Transverse colon (tissue), 4 donors: ENCODE measurements at places on chromosomes 16 and 17.

- DNase-seq: no peak
These were observed 86.8 kb upstream of the SOX9 start for GRCh38 chr17:72034000-72034399.

- no peak for DNase-seq
These were observed 36.3 kb upstream of the ZNF750 start for GRCh38 chr17:82876149-82876548.

DNA sequence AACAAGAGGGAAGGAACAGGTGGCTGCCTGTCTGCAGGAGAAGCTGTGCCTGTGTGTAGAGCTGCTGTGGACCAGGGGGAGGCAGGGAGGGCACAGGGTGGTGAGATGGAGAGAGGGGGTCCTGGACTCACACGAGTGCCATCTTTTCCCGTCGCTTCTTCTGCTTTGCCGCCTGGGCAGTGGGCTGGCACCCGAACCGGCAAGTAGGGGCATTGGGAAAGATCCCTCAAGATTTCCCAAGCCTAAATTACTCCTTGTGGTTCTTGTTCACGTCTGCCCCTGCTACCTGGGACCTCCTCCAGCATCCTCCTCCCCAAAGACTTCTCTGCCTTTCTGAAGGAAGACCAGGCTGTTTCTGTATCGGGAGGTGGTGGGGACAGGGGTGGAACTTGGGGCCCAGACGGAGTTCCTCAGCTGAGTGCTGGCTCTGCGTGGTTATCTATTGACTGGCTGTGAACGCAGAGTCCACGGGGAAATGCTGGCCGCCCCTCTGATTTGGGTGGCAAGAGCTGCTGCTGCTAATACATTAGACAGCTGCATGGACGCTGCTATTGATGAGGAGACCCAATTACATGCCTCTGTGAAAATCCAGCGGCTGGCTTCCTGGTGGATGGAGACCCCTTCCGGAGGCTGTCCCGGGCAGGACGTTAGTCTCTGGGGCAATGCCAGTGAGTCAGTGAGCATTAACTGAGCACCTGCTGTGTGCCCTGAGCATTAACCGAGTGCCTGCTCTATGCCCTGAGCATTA is 114.5 kb downstream of the OR1D5 start:
- DNase-seq: no peak

DNA sequence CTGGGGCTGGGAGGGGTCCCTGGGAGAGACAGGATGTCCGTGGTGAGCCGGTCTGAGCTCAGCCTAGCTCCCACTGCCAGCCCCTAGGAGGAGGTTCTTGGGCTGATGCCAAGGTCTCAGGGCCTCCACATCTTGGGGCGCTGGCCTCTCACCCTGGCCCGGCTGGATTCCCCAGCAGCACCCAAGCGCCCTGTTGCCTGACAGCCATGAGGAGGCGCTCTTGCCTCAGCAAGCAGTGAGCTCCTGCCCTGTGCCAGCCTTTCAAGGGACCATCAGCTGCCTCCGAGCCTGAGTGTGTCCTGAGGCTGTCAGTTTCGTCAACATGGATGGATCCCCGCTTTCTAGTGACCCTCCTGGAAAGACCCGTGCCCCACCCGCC is 234.9 kb upstream of the CIBAR2 start:
- no peak for DNase-seq

GRCh38 chr17:16100737-16101400 is 101.2 kb downstream of the TTC19 start:
- no peak for DNase-seq

GRCh38 chr17:62656446-62656845 is 29.0 kb downstream of the MRC2 start:
- DNase-seq: no peak

DNA sequence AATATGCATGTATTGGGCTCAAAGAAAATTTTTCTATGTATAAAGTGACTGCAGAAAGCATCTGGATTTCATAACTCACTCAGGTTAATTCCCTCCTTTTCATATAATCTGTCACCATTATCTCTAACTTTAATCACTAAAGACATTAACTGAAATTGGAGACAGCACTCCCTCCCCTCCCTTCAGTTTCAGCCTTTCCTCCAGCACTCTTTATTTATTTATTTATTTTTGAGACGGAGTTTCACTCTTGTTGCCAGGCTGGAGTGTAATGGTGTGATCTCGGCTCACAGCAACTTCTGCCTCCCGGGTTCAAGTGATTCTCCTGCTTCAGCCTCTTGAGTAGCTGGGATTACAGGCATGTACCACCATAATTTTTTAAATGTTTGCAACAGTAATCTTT is 43.1 kb downstream of the CDH8 start:
- no peak for DNase-seq

GRCh38 chr16:10466861-10467260 is 81.0 kb downstream of the ATF7IP2 start:
- no peak for DNase-seq
